ENCODE measurements at places on chromosomes 5 and 9.
A peak's percentile ranks its signal among the peaks of the same experiment; 100 is the strongest.

- DNase-seq = no peak
Observed at GRCh38 chr9:88829276-88829675, 162.0 kb upstream of the S1PR3 start.

DNA sequence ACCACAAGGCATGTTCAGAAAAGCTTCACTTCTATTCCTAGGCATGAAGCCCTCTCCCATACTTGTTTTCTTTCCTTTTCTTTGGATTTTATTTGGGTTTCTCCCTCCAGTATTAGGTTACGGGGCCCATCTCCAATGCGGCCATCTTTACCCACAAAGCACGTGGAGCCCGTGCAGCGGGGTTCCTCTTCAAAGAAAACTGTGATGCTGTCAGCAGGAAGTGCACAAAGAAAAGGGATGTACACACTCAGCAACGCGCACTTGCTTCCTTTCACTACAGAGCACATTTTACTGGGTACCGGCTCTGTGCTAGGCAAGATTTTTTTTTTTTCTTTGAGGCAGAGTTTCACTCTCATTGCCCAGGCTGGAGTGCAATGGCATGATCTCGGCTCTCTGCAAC is 106.6 kb downstream of the COL23A1 start:
- DNase-seq = no peak

DNA sequence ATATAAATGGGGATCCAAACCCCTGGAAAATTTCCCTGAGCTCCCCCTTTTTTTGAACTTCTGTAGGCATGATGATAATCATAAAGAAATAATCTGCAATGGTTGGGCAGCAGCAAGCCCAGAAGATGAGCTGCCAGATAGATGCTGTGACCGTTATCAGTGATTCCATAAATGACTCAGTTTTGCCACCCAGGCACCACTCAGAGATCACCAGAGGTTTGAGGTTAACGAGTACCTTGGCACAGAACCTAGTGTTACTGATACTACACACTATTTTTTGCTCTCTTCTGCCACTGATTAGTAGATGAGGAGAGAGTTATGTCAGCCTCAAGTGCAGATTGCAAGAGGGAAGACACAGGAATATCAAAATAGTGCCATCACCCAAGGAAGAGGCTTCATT is 199.3 kb upstream of the PTGER4 start:
- DNase-seq = no peak

- no peak for DNase-seq
Observed at GRCh38 chr5:2093859-2094615, 211.3 kb upstream of the IRX4 start.

DNA sequence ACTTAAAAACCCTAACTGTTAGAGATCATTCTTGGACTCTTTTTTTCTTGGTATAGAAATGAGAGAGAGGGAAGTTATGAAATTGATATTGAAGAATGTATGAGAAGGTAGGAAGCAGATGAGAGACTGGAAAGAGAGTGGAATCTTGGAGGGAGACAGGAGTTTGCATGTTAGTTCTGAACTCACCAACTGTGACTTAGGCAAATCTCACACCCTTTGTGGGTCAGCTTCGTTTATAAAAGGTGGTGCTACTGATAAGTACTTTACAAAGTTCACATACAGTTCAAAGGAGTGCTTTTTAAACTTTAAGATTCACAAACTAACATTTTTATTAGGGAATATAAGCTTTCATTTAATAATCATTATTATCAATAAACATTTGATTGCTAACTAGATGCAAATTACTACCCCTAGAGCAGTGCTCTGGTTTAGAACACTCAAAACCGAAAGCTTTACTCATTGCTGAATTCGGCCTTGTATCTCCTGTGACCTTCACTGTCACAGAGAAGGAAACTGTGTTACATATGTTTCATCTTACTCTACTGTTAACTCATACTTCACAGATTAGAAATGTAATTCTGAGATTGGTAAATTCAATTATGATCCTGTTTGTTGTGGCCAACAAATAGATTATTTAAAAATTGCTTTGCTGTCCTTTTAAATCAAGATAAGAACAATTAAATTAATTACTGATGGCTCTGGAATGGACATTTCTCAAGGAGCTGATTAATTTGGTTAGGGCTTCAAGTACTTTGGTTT is 143.2 kb downstream of the RMI1 start:
- DNase-seq = no peak

GRCh38 chr9:71608825-71609447 is 159.4 kb downstream of the CEMIP2 start:
- no peak for DNase-seq

DNA sequence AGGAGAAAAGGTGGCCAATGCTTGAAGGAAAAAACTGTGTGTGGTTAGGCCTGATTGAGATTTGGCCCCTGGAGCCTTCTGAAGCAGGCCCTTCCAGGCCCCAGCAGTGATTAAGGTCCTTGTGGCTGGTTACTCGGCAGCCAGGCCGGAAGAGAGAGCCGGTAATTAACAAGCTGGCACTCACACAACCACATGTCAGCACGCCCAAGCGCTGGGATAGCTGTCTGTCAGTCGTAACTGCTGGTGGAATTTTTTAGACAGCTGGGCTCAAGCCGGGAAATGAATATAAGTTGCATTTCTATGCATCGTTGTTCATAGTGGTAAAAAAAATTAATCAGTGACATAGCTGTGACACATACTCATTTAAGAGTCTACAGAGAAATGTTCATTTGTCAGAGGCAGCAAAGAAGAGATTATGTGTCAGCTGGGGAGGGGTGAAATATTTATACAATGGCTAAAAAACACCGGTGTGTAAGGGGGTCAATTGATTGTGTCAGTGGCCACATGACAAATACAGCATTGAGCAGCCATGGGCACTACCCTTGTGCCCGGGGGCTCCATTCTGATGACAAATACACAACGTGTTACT is 13.7 kb upstream of the ARAP3 start:
- no peak for DNase-seq

- no peak for DNase-seq
Observed at GRCh38 chr5:172052450-172053236, 46.2 kb upstream of the FBXW11 start.

DNA sequence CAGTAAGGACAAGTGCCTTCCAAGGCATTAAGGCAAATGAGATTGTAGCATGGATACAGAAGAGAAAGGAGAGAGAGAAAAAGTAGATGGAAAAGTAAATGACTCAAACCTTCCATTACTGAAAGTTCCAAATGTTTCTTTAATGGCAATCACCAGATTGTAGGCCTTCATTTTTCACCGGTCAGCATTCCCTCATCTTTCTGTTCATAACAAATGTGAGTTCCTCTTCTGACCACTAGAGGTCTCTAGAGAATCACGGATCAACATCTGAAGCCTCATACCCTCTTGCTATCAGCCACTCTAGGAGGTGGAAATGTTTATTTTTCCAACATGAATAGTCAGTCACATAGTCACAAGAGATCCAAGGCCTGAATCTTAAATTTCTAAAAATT is 73.6 kb upstream of the RPS23 start:
- DNase-seq = no peak

DNA sequence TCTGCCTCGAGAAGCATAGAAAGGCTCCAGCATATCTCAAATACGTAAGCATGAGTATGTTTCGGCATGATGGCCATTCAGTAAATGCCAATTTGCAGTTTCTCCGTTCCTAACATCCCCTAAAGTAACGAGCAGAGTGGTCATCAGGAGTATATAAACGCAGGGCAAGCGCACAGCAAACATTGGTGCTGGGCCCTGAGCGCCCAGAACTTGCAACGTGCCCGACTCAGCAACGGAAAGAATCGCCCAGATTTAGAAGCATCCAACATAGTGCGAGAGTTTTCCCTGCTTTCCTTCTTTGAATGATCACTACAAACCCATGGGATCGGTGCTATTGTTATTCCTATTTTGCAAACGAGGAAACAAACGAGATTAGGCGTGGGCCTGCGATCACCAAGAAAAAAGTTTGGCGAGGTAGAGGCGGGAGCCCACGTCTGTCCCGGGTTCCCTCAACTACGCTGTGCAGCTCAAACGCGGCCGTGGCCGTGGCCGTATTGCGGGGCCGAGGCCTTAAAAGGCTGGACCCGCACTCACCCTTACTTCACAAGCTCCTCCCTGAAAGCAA is 505 bp downstream of the RPS14 start:
- DNase-seq = no peak

- DNase-seq = no peak
Observed at GRCh38 chr5:76874088-76874581, 24.3 kb downstream of the S100Z start.

DNA sequence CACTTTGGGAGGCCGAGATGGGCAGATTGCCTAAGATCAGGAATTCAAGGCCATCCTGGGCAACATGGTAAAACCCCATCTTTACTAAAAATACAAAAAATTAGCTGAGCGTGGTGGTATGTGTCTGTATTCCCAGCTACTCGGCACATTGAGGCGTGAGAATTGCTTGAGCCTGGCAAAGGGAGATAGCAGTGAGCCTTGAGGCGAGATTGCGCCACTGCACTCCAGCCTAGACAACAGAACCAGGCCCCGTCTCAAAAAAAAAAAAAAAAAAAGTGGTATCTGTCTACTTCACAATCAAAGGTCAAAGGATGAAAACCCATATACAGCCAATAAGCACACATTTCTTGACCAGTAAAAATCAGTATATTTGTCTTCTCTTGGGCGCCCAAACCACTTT is 728.5 kb upstream of the ADAMTS16 start:
- no peak for DNase-seq

- no peak for DNase-seq
Observed at GRCh38 chr9:112863746-112864145, 26.9 kb downstream of the SLC46A2 start.

DNA sequence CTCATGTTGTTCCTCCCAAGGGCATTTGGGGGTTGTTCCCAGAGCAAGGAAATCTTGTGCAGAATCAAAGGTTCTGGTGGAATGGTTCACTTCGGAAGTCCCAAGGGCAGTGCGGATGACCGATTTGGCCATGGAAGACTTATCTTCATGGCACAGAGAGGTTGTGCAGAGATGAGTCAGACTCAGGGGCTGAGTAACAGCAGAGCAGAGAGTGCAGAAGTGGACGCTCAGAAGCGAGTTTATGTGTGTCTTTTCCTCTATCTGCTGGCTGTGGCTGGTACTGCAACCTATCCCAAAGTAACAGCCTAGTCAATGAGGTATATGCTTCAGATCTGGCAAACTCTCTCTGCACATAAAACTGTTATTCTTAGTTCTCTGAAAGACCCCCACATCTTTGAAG is 118.1 kb downstream of the DPYSL3 start:
- DNase-seq = peak; percentile 34

- no peak for DNase-seq
Observed at GRCh38 chr9:127963359-127964064, 17.3 kb downstream of the EEIG1 start.

- no peak for DNase-seq
Observed at GRCh38 chr5:111262153-111262552, 38.0 kb downstream of the CAMK4 start.

DNA sequence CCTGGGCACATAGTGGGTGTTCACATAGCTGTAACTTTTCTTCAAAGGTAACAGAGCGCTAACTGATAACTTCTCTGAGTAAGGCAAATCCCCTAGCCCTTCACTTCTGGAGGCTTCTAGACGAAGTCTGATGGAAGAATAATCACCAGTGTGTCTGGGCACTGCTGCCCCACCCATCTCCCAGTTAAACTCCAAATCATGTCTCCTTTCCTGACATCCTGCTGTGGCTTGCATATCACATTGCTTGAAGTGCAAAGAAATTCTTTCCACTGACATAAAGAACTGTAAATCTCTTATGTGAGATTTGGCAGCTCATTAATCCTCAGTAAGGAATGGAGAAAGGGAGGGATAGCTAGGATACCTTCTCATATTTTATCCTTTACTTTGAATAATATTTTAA is 74.6 kb downstream of the MARCHF11 start:
- DNase-seq = no peak

GRCh38 chr9:113261917-113262671 is 13.3 kb downstream of the CDC26 start:
- no peak for DNase-seq

DNA sequence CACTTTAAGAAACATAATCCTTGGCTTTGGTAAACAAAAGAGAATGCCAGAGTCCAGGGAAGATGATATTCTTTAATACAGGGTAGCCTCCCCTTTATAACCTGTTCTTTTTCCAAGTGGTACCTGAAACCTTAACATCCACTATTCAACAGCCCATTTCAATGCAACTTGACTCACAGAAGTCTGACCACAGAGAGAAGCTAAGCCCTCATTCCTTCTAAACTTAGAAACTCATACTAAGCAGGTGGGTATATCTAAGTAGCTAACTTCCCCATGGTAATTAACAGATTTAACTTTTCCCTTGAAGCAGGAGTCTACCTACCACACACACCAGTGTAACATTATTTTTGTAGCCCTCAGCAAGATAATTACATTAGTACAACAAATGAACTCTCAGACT is 91.9 kb downstream of the CEMIP2 start:
- no peak for DNase-seq

GRCh38 chr9:133640580-133641395 is 4.6 kb downstream of the DBH start:
- DNase-seq = no peak

Data from omental fat pad (tissue), 4 donors.